ENCODE measurements at places on chromosomes 13 and 19. TPM values are rescaled to one million over a fixed set of nuclear protein-coding genes. Genes with fewer than 3 reads are reported as not detected.

GRCh38 chr13:104376588-104376987 lies 1310.4 kb upstream of the SLC10A2 start:
- no peak for DNase-seq

GRCh38 chr13:104832231-104832630 lies 1703.2 kb downstream of the EFNB2 start:
- no peak for DNase-seq

GRCh38 chr19:5585461-5586299 lies 17.9 kb upstream of the TINCR start:
- DNase-seq: peak; percentile 74

DNA sequence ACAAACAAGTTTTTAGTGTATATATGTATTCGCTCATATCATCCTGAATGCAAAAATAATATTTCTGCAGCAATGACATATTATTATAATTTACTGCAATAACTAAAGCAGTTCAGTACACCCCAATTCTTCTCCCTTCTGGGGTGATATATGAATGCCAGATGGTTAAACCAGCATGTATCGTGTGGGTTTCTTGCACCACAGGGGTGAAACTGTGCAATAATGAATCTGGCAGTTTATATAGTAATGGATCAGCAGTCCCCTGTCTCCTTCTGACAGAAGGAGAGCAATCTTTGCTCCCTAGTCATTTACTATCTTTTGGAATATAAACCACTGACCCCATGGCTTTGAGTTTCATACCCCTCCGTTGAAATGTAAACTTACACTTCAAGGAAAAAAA lies 228.6 kb upstream of the KLHL1 start:
- no peak for DNase-seq

- no peak for DNase-seq
These were observed 17.5 kb downstream of the TMEM143 start for GRCh38 chr19:48346191-48346590.

Gene IGSF23
- not detected for total RNA-seq

DNA sequence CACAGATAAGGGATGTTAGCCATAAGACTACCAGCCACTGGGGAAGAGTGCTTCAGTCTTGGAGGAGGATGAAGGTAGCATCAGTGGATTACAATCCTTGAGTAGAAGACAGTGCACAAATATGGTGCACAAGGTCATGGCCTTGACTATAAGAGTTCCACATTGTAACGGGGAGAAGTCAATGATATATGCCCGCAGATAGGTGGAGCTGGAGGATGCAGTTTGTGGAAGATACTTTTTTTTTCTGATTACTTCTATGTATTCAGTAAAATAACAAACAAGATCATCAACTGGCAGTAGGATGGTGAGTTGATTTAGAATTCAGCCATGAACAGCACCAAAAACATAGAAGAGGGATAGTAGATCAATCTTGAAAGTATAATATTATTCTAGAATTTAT lies 926.8 kb upstream of the MIR17HG start:
- no peak for DNase-seq

DNA sequence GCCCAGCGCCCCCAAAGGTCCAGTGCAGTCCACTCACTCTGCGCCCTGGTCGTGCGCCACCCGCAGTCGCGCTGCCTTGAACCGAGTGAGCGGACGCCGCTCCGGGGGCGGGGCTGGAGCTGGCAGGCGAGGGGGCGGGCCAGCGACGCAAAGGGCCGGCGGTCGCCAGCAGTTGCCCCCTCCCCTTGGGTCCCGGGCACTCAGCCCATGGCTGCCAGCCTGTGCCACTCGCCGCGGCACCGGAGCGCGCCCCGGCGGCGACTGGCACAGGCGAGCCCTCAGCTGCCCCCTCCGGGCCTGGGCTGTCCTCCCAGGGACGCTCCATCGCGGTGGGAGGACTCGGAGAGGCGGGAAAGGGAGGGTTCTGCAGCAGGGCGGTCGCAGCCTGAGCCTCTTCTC lies at the start of gene S1PR5:
Gene S1PR5, minus strand, starts transcription at position 87 of the 399 bp plus-strand sequence. CDS start 2,436 bp downstream, outside the sequence.
- no peak for DNase-seq

DNA sequence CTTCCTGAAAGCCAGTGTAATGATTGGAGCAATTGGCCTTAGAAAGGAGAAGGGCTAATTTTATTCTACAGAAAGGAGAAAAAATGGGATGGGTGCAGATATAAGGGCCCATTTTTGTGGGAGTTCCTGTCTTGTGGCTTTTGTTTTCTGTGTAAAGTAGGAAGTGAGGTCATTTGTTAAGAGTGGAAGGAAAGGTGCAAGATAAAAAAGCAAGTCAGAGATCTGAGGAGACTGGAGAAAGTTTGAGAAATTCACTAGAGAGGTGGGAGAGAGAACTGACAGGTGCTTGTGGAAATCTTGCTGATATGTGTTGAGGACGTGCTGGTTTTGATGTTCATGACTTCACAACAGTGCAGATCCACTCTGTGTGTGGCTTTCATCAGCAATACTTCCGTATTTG lies 349.4 kb downstream of the DLEU7 start:
- DNase-seq: no peak

Gene MEIOSIN
- total RNA-seq: not detected

Gene BST2
- 182 TPM for total RNA-seq
